ENCODE measurements at places on chromosomes 12 and 14.

DNA sequence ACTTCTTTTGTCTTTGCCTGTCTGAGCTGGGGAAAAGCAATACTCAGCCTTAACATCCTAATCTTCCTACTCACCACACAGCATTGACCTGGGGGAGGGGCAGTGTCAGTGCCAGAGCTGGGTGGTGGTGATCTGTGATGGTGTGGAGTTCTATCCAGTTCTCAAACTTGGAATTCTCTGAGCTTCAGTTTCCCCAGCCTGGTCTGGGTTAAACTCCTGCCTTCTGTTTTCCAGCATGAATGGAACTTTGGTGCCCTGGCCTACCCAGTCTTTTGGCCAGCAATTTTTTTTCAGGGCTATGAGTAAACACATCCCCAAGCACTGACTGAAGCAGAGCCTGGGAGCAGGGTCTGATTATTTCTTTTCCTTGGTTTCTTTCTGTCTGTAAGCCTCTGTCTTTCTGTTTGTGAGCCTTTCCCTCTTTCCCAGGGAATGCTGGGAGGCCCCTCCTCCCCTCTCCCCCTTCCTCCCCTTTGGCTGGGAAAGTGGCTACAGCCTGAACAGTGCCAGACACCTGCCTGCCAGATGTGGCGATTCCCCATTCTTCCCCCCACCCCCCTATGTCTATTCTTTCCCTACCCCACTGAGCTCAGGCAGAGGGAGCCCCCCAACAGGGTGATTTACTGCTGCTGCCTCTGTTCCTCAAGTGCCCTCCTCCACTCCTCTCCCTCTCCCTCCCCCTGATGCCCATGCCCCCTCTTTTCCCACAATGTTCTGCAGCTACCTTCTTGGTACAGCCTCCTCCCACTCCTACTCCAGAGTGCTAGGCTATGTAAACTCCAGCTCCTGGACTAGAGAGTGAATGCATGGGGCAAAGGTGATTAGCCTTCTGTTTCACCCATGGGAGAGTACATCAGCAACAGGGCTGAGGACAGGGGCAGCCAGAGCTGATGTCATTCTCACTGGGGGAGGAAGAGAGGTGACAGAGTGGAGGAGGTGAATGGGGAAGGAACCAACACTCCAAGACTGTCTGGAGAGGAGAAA is 11.1 kb downstream of the GPR84 start:
- DNase-seq, result no peak

DNA sequence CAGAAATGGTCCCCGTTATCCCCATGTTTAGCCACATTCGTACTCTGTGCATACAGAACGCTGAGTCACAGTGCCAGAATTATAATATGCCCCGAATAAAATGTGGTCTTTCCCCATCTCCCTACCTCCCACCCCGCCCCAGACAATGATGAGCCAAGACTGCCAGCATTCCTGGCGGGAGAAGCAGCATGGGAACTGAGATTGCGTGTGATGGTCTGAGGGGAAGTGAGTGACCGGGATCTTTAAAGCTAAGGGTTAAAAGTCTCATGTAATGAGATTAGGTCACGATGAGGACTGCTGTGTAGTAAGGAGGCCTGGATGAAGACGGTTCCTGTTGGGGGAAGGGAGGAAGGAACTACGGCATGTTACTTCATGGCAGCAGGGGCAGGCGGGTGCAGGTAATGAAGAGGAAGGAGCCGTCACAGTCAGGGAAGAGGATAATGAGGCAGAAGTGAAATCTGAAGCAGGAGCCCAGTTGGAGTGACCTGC is 243.3 kb upstream of the FKBP4 start:
- DNase-seq, result no peak

GRCh38 chr12:53219292-53219955 is 12.4 kb upstream of the ITGB7 start:
- DNase-seq, result no peak

- no peak for DNase-seq
Observed at GRCh38 chr14:86790408-86791364, 1202.3 kb downstream of the GALC start.

GRCh38 chr14:20714593-20715250 is 26.2 kb downstream of the ANG start:
- DNase-seq, result no peak

- no peak for DNase-seq
Observed at GRCh38 chr14:95818581-95818980, 58.1 kb upstream of the TUNAR start.

- no peak for DNase-seq
Observed at GRCh38 chr14:87656315-87656714, 336.7 kb downstream of the GALC start.

GRCh38 chr12:8886502-8887284 is 27.6 kb upstream of the PHC1 start:
- DNase-seq, result no peak

DNA sequence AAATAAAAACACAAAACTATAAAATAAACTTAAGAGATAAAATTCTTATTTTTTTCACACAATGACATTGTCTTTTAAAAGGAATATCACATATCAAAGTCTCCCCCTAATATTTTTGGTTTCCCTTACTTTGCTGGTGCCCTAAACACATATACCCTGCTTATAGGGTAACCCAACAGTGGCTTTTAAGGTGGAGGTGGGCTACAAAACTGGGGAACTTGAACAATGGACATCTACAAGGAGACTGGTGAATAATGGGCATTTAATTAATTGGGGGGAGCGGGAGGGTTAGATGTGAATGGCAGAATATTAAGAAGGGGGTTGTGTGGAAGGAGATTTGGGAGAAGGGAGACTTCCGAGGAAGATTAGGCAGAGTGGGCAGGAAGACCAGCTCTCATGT is 9.6 kb downstream of the B4GALNT1 start:
- DNase-seq, result no peak

DNA sequence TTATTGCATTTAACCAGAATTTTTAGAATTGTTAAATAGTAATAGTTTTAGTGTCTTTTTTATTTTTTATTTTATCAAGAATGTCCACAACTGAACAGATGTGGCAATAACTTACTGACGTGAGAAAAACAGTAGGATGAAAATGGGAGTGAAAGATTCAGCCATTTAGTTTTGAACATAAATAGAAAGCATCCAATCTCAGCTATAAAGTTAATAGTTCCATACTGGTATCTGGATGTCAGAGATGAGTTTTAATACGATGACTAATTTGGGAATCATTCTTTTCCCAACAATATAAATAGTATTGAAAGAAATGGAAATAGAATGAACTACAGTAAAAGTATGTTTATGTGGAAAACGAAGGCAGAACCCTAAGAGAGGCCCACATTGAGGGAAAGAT is 159.4 kb downstream of the EPS8 start:
- DNase-seq, result no peak

Measured in AG09319 (cell line).